ENCODE measurements at places on chromosomes 3 and 15. TPM values are rescaled to one million over a fixed set of nuclear protein-coding genes. Genes with fewer than 3 reads are reported as not detected.
A peak's percentile ranks its signal among the peaks of the same experiment; 100 is the strongest.

DNA sequence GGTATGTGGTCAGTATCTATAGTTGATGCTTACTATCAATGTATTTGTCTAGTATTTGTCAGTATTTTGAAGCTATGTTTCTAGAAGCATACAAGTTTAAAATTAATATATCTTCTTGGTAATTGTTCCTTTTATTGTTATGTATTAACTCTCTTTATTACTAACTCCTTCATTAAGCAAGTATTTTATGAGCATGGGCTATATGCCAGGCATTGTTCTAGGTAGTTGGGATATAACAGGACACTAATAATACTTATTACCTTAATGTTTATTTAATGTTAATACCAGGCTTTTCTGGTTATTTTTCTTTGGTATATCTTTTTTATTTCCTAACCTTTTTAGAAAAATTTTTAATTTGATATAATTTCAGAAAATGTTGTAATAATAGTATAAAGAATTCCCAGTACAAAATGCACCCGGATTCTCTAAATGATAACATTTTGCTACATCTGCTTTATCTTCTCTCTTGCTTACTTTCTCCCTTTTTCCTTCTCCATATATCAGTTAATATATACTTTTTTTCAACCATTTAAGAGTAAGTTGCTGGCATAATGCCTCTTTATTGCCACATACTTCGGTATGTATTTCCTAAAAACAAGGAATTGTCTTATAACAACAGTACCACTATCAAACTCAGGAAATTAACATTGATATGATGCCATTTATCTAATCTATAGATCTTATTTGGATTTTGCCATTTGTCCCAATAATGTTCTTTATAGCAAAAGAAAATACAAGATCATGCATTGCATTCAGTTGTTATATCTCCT, 30.9 kb downstream of the LRRC49 start:
- DNase-seq = no peak

FBXL22 gene
- 34.4 TPM for total RNA-seq

SLC28A2 gene
- not detected for total RNA-seq

GRCh38 chr3:138370321-138370720, 21.9 kb downstream of the MRAS start:
- DNase-seq = no peak

GRCh38 chr15:37940876-37941275, 6.4 kb downstream of the TMCO5A start:
- no peak for DNase-seq

GRCh38 chr3:16289144-16289889, 24.3 kb downstream of the OXNAD1 start:
- DNase-seq = no peak

DNA sequence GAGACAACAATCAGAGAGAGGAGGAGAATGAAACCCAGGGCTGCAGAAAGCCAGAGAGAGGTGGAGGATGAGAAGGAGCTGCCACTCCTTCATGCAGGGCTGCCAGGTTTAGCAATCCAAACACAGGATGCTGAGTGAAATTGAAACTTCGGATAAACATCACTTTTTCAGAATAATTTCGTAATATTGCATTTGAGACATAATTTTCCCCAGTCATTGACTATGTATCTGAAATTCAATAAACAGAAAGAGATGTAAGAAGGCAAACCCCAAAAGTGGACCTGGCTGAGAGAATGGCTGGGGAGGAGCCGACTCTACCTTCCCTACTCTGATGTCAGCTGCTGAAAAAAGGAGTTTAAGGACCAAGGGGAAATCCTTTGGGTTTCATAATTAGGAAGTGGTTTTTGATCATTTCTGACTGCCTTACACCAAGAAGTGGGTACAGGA, 33.8 kb downstream of the SLC9A9 start:
- DNase-seq = no peak

DAZL gene
- not detected for total RNA-seq

DNA sequence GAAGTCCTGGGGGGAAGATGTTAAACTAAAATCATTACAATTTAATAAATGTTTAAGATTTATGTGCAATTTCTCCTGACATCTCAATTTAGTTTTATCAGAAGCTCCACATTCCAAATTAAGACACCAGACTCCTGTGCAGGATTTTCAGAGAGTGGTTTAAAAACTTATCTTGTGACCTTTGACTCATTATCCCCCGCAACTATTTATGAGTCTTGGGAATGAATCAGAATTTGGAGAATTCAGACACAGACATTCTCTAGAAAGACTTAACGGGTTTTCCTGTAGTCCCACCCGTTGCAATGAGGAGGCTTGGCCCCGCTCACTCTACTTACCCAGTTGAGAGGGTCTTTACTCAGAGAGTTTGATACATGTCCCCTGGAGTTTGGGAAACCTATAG, 7.1 kb downstream of the OR5K2 start:
- no peak for DNase-seq

COL7A1 gene
- 1.8 TPM for total RNA-seq

DNA sequence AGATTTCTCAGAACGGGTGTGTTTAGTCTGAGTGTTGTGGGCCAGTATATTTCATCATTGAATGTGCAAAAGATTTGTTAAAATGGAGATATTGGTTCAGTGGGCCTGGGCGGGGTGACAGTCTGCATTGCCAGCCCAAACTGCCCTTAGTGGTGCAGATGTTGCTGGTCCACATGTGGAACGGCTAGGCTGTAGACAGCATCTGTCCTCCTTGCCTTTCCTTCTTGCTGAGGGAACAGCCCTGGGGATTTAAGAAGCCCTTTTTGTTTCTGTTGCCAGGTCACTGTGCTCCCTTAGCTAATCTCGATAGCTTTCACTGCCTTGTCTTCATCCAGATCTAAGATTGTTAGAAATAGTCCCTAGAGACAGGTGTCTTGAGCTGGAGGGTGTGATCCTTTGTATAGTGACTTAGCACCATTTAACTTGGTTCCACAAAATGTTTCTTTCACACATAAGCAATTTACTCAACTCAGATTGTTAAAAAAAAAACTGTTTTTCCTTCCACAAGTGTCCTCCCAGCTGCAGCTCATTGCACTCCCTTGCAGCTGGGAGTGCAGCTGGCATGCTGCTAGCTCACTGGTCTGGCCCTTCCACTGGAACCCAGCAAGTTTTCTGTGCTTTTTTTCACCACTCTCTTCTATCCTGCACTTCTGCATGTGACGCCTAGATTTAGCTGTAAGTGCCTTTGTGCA, 37.5 kb downstream of the GAP43 start:
- DNase-seq = peak; percentile 60

GRCh38 chr15:29826908-29827820, 4.9 kb upstream of the TJP1 start:
- DNase-seq = no peak

GRCh38 chr15:59373215-59373614, 544 bp upstream of the MYO1E start:
- DNase-seq = no peak

DNA sequence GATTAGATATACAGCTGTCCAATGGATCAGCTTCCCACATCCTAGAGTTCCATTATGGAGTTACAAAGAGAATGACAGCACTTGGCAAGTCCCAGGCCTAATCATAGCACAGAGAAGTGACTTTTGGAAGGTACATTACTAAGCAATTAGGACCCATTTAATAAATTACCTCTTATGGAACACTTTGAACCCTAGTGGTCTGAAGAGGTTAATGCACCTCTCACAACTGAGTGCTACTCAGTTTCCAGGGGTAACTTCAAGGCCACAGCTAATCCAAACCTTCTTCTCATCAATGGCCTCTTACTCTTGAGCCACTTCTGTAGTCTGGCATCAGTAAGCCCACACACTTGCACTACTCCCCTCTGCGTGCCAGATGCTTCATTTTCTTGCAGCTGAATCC, 34.9 kb upstream of the MEIS2 start:
- no peak for DNase-seq

DNA sequence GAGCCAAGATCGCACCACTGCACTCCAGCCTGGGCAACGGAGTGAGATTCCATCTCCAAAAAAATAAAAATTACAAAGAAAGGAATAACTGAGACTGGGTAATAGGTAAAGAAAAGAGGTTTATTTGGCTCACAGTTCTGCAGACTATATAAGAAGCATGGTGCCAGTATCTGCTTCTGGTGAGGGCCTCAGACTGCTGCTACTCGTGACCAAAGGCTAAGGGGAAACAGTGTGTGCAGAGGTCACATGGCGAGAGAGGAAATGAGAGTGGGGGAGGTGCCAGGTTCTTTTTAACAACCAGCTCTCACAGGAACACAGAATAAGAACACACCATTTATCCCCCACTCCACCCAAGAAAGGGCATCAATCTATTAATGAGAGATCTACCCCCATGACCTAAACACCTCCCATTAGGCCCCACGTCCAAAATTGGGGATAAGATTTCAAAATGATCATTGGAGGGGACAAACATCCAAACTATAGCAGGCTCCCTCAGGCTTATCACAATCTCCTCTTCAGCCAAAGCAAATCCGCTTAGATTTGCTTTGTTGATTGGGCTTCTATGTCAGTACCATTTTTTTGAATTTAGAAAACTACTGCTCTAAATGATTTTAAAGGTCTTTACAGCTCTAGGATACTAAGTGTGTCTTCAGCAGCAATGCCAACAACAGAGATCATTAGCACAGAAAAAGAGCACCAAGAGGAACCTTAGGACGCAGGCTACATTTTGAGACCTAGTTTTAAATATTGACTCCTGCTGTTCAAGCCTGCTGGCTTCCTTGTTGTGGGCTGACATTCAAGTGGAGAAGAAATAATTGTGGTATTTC, 84.2 kb upstream of the TBL1XR1 start:
- DNase-seq = peak; percentile 34

DNA sequence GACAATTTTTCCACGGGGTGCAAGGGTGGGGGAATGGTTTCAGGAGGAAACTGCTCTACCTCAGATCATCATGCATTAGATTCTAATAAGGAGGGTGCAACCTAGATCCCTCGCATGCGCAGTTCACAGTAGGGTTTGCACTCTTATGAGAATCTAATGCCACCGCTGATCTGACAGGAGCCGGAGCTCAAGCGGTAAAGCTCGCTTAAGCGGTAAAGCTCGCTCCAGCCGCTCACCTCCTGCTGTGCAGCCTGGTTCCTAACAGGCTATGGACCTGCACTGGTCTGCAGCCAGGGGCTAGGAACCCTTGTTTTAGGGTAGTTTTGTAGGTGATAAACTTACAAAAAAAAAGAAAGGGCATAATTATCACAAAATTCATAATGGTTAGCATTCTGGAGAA, 53.9 kb upstream of the RYR3 start:
- no peak for DNase-seq

GRCh38 chr15:52338058-52338457, 42.5 kb upstream of the MYO5C start:
- DNase-seq = no peak

DNA sequence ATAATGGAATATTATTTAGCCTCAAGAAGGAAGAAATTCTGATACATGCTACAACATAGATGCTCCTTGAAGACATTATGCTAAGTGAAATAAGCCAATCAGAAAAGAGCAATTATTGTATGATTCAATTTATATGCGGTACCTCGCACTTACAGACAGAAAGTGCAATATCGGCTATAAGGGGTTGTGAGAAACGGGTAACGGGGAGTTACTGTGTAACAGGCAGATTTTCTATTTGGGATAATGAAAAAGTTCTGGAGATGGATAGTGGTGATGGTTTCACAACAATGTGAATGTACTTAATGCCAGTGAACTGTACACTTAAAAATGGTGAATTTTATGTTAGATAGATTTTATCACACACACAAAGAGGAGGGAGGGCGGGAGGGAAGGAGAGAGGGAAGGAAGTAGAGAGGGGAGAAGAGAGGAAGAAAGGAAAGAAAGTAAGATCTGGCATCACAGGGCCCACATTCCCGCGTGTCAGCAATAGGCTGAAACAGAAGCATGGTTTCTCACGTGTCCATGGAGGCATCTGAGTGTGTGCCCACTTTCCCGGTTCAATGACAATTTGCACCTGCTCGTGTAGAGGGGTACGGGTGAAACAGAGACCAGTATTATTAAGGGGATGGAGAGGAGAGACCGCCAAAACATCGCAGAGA, 700 bp upstream of the BLM start:
- DNase-seq = peak; percentile 9

SLC51A gene
- not detected for total RNA-seq

EHHADH gene
- total RNA-seq = 8.8 TPM

DNA sequence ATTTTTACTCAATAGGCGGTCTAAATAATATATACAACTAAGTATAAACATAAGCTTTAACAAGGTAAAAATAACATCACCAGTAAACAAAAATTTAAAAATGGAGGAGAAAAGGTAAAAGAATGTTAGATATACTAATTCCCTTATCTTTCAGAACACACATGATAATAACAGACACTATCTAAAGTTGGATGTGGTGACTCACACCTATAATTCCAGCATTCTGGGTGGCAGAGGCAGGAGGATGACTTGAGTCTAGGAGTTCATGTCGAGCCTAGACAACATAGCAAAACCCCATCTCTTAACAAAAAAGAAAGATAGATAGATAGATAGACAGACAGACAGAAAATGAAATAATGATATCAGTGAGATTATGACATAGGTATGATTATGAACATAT, 85.1 kb downstream of the STAG1 start:
- DNase-seq = no peak

DNA sequence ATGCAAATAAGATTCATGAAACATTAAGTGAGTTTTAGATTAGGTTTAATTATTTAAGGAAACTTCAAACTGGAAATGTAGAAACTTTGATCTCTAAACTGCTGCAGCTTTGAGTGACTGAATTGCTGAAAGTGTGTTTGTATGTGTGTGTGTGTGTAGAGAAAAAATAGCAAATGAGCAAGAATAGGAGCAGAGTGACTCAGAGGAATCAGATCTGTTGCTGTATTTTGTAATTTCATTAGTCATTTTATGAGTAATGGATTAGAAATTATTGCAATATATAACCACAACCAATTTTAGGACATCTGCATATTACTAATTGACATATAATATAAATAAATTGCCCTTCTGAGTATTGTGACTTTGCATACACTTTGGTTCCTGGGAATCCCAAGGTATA, 52.8 kb upstream of the SLC9A9 start:
- DNase-seq = no peak

PLCB2 gene
- total RNA-seq = 5.1 TPM

GRCh38 chr3:134294302-134295280, 43.9 kb upstream of the RYK start:
- DNase-seq = no peak

- DNase-seq = no peak
Observed at GRCh38 chr3:24736701-24737100, 242.1 kb upstream of the THRB start.

- no peak for DNase-seq
Observed at GRCh38 chr3:43785551-43785950, 94.8 kb downstream of the ABHD5 start.

- DNase-seq = no peak
Observed at GRCh38 chr3:146019508-146019907, 141.5 kb downstream of the PLOD2 start.

LAMB2 gene
- total RNA-seq = 315 TPM
